ENCODE measurements at places on chromosomes 6 and 20. TPM values are rescaled to one million over a fixed set of nuclear protein-coding genes. Genes with fewer than 3 reads are reported as not detected.

DNA sequence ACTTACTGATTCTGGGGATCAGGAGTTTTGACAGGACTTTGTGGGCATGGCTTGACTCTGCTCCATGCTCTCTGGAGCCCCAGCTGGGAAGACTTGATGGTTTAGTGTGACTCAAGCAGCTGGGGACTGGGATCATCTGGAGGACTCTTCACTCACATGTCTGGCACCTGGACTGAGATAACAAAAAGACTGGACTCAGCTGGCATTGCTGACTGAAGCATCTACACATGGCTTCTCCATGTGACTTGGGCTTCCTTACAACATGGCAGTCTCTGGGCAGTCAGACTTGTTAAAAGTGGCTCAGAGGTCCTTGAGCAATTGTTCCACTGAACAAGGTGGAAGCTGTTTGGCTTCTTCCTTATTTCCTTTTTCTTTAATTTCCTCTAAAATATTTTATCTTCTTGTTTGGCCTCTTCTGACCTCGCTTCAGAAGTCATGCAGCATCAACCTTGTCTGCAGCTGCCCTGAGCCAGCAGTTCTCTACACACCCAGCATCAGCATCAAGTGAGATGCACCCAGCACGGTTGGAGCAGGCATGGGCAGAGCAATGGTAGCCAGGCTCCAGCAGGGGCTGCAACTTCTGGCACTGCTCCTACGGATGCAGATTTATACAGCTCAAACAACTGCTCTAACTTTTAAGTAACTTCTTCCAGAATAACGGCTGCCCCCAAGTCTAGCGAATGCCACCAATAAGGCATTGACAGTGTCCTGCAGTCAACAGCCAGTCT is 5.6 kb upstream of the HM13 start:
- DNase-seq: no peak

Gene RAET1G
- under 0.01 TPM for total RNA-seq

GRCh38 chr6:10576226-10576625 is 55.1 kb downstream of the GCNT2 start:
- DNase-seq: no peak

Gene RGS17
- 3.3 TPM for total RNA-seq

- peak; percentile 44 for DNase-seq
Measured at GRCh38 chr6:34236131-34236442, 586 bp upstream of the HMGA1 start.

Gene C20orf96
- total RNA-seq: 1.7 TPM

DNA sequence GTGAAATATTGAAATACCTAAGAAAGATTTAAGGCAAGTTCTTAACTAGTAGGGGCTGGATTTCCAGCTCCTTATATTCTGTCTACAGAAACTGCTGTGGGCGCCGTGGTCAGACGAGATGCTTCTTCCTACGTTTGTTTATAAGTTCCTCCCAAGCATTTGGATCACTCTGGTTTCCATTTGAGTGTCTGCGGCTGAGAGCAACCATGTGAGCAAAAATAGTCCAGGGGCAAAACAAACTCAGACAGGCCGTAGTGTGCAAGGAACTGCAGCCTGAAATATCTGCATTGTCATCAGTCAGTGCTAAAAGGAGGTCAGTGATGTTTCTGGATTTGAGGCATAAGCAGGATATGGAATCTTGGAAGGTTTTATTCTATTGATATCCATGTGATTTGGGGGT is 485.9 kb upstream of the JAG1 start:
- peak; percentile 79 for DNase-seq

DNA sequence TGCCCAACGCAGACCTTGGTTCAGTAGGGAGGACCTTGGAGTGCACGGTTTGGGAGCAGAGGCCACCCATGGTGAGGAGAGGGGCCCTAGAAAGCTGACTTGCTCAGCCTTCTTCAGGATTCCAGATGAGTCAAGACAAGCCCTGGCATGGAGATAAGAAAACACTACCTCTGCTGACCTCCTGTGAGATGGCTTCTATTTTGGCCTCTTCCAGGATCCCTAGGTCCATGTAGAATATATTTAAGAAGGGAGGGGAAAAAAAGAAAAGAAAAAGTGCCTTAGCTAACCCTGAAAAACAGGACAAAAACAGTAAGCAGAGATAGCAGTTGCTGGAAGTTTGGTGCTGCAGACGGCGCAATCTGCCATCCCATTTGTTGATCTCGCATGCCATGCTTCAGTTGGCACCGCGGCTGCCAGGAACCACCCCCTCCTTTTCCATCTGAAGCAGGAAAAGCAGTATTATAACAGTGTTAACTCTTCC is 100.0 kb downstream of the ARMC2 start:
- DNase-seq: peak; percentile 30

DNA sequence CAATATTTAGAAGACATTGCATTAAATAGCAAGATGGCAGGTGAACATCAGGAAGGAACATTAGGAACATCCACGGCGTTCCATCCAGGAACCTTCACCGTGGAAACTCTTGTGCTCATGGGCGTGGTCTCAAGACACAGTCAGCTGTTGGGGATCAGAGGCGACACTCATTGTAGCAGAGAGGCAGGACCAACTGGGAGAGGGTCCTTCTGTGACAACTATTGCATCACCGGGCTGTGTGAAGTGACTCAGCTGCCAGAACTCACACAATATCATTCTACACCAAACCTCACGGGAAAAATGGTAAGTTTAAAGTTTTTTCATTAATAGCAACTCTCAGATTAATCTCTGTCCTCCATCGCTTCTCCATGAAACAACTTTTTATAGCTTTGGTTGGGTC is 334.8 kb upstream of the SULF2 start:
- DNase-seq: no peak

- no peak for DNase-seq
Measured at GRCh38 chr6:111818539-111819226, 54.6 kb downstream of the FYN start.

DNA sequence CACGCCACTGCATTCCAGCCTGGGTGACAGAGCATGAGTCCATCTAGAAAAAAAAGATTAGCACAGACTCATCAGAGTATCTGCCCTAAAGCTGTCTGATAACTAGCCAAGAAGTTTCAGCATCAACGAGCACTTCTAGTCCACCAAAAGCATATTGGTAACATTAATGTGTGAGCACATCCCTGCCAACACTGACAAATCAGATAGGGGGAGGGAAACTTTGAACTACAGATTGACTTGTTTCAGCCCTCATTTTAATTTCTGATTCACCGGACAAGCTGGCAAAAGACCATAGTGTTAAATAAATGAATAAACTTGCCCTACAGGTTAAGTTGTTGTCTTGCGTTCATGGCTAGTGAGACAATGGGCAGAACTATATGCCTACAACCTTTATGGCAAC is 7.7 kb upstream of the SEC63 start:
- no peak for DNase-seq

Gene CENPW
- 14.4 TPM for total RNA-seq

DNA sequence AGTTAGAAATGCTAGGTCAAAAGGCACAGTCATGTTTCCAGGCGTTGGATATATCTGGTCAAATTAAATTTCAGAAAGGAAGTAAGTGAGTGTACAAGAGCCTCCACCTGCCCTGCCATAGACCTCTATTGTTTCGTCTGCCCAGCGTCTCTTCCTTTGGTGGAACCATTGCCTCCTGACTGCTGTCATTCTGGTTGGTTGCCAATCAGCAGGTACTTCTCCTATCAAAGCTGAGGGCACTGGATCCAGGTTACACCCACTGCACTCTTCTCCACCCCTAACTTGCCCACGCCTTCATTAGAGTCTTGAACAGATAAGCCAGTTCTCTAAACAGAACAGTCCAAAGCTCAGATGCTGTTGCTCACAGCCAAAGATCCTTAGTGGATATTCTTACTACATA is 2.6 kb upstream of the WFDC5 start:
- no peak for DNase-seq

Gene RAE1
- total RNA-seq: 22.6 TPM
